H4 (cell line): ENCODE measurements at places on chromosomes 2 and 18.

GRCh38 chr2:127313406-127313805, 19.5 kb upstream of the ERCC3 start:
- DNase-seq: no peak

- DNase-seq: peak; percentile 60
Measured at GRCh38 chr2:218323526-218324472, 31.5 kb upstream of the TMBIM1 start.

DNA sequence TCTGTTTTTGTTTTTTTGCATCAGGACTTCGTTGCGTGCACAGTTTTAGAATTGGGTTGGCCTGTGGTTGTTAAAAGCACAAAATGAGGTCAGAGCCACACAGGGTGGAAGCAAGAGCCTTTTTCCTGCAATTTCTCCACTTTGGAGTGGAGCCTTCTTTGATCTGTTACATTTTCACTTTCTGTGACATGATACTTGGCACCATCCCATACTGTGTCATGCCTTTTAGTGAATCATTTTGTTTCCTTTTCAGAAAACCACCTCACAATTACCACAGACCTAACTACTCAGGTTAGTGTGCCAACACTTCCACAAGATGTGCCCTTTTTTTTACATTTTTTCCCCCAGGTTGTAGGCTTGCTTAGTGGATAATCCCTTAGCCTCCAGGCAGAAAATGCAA, 32.5 kb downstream of the MERTK start:
- peak; percentile 85 for DNase-seq

- DNase-seq: no peak
Measured at GRCh38 chr18:4750393-4751346, 295.6 kb upstream of the DLGAP1 start.

- DNase-seq: no peak
Measured at GRCh38 chr18:45801416-45802004, 24.0 kb upstream of the SIGLEC15 start.
